ENCODE measurements at places on chromosomes 7 and 10.

DNA sequence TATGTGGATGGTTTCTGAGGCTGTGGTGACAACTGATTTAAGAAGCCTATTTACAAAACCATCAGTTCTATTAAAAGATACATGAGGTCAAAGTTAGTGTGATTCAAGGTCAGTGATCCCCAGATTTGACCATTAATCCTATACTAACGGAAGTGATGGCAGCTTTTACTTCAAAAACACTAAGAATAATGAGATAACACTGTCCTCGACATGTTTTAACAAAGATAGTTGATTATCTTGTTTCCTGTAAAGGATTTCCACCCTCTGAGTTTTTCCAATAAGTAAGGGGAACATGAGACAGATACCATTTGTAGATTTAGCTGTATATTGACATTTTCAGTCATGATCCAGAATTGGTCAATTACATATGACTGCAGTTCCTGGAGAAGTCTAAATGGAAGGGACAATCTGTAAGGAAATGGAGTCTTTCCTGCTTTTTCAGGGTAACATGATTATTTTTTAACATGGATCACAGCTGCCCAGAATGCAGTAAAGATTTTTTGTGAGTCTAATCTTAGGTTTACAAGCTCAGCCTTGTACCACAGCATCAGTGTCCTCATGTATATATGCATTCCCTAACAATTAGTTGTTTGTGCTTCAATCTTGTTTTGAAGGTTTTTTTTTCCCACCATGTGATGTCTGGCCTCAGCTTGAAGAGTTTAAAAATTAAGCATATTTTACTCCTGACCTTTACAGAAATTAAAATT is 188.0 kb downstream of the PPP1R9A start:
- DNase-seq, result no peak

- no peak for DNase-seq
These were observed 514.8 kb downstream of the DNAJB6 start for GRCh38 chr7:157851501-157852067.

- no peak for DNase-seq
These were observed 299.7 kb upstream of the AKR1E2 start for GRCh38 chr10:4526311-4526731.

DNA sequence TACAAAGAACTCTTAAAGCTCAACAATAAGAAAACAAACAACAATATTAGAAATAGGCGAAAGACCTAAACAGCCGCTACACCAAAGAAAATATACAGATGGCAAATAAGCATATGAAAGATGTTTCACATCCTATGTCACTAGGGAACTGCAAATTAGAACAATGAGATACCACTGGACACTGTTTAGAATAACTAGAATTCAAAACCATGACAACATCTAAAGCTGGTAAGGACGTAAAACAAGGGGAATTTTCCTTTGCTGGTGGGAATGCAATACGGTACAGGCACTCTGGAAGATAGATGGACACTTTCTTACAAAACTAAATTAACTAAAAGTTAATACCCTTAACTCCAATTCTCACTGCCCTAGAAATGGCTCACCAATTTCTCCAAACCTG is 44.5 kb downstream of the THSD7A start:
- DNase-seq, result no peak

- no peak for DNase-seq
These were observed 287.6 kb upstream of the TPK1 start for GRCh38 chr7:145123502-145123901.

GRCh38 chr10:132657127-132657706 is 119.6 kb downstream of the INPP5A start:
- no peak for DNase-seq

DNA sequence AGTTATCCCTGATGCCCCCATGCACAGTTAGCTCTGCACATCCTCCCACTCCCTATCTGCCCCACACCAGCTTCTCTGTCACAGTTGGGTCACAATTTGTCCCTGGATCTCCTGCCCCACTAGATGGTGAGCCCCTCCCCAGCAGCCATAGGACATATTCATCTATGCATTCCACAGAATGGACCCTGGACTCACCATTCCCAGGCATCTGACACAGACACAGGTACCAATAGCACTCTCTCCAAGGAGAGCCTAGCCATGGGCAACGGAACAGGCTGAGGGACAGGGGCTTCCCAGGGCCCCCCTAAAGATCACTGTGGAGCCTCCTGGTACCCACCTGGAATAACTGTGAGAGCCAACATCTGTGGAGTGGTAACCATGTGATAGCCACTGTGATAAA is 34.7 kb upstream of the EEPD1 start:
- no peak for DNase-seq

DNA sequence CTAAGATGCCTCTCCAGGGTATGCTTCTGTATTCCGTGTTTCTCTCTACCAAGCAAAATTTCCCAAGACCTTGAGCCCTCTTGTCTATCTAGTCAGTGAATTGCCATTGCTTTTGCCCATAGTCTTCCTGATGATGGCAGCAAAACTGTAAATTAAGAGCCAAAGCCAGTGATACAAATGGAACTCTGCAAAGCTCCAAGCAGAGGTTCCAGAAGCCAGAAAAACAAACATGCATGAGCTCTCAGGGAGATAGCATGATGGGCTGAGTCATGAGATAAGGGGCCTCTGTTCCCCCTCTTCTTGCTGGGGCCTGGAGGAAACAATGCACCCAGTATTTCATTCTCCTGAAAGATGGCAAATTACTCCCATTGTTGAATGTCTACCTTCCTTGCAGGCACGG is 24.7 kb downstream of the LSMEM1 start:
- no peak for DNase-seq

GRCh38 chr7:191981-192649 is at the start of gene FAM20C:
Gene FAM20C (plus strand): TSS chr7:192571. CDS start chr7:193200, 629 bp downstream.
- peak; percentile 84 for DNase-seq

GRCh38 chr10:20877986-20878983 is 18.8 kb downstream of the NEBL start:
- no peak for DNase-seq

DNA sequence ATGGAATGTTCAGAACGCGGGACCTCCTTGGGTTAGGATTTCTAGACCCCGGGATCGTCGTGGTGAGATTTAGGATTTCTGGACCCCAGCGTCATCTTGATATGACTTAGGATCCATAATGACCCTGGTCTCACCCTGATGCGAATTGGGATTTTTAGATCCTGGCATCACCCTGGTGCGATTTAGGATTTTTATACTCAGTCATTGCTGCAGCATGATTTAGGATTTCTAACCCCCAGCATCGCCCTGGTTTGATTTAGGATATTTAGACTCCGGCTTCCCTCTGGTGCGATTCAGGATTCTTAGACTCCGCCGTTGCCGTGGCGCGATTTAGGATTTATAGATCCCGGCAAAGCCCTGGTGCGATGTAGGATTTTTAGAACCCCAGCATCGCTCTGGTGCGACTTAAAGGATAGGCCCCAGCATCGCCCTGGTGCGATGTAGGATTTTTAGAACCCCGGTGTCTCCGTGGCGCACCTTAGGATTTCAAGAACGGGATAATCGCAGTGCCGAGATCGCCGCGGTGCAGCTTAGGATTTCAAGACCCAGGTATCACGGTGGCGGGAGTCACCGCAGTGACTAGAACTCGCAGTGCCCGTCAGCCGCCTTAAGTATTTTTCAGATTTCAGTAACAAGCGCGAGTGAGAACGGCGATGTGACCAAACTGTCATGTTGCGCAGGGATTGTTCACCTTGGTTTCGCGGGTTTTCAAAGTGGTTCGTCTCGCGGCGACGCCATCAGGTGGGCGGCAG is 814 bp downstream of the MEST start:
- no peak for DNase-seq

DNA sequence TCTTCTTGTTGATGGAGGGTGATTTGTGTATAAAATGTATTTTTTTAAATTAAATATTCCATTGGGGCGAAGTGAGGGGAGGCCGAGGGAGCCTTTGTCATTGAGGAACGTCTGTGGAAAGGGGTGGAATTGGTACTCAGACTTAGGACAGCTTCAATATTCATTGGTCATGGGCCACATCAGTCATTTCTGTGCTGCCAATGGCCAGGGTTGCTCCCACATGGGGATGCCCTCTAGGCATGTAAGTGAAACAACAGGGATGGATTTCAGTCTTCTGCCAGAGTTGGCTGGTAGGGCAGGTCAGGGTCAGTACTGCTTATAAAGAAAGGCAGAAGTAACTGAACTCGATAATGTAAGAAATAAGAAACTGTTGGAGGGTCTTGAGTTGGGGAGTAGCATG is 47.2 kb downstream of the NEURL1 start:
- peak; percentile 39 for DNase-seq

- DNase-seq, result peak; percentile 89
These were observed 48.8 kb upstream of the SLC35B4 start for GRCh38 chr7:134365341-134366054.

DNA sequence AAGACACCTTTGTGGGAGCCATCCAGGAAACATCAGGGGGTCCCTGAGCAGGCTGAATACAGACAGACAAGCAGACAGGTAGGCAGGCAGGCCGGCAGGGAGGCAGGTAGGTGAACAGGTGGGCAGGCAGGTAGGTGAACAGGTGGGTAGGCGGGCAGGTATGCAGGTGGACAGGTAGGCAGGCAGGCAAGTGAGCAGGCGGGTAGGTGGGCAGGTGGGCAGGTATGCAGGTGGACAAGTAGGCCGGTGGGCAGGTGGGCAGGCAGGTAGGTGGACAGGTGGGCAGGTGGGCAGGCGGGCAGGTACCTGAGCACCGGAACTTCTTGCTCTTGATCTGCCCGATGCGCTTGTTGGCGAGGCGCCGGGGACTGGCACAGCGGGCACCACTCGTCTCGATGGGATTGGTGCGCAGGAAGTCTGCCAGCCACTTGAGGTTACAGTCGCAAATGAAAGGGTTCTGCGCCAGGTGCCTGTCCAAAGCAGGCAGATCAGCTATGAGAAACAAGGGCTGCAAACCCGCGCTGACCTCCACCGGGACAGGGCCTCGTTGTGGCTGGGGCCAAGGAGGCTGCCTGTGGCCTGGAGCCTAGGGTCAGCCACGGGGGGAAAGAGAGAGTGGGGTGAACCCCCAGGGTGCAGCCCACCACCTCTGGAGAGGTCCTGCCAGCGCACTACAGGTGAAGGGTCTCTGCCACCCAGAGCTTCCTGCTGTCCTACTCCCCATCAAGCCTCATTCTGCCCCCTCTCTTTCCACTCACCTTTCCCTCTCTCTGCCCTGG is 136.9 kb downstream of the SLIT1 start:
- DNase-seq, result no peak

GRCh38 chr7:2541291-2542010 is 13.9 kb downstream of the BRAT1 start:
- DNase-seq, result no peak

DNA sequence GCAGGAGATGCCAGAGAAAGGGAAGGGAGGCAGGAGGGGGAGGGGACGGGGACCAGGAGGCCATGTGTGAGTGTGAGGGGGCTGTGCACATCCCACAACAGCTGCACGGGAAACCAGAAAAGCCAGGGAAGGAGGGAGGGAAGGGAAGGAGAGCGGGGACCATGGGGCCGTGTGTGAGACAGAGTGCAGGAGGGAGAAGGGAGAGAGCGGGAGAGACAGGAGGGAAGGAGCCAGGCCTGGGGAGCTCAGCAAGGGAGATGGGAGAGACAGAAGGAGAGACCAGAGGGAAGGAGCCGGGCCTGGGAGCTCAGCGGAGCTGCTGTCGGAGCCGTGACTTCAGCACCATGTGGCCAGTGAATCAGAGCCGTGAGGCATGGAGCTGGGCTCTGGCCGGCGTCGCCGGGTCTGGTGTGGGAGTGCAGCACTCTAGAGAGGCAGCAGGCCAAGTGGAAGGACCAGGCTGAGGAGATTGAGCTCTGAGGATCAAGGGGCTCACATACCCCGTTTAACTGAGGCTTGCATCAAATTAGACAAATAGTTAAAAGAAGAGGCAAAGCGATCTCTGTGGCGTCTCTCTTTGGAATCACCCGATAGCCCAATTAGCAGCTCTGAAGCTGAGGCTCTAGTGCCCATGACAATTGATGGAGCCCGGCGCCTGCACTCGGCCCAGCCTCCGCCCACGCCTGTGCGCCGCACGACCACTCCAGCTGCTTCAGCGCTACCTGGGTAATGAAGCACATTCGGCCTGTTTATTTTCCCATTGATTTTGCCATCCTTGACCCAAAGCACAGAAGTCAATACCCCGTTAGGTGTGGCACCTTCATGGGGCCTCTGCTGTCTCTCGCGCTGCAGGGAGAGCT is 150.4 kb downstream of the MAD1L1 start:
- DNase-seq, result no peak

DNA sequence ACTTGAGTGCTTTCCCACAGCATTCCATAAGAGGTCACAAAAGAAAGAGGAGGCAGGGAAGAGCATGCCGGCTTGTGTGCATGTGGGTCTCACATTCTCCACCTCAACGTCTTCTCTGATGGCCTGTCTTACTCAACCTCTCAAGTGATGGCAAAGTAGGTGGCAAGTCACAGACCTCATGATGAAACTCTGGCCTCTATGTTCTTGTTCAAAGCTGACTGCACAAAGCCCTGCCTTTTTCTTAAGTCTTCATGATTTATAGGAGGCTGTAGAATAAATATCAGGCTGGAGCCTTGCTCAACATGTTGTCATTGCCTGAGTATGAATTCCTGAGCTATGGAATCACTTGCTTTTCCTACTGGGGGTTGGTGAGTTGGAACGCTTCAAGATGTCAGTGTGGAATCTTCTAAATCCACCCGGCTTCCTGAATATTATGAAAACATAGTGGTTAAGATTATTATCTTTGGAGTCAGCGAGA is 213.6 kb upstream of the INHBA start:
- DNase-seq, result peak; percentile 90

DNA sequence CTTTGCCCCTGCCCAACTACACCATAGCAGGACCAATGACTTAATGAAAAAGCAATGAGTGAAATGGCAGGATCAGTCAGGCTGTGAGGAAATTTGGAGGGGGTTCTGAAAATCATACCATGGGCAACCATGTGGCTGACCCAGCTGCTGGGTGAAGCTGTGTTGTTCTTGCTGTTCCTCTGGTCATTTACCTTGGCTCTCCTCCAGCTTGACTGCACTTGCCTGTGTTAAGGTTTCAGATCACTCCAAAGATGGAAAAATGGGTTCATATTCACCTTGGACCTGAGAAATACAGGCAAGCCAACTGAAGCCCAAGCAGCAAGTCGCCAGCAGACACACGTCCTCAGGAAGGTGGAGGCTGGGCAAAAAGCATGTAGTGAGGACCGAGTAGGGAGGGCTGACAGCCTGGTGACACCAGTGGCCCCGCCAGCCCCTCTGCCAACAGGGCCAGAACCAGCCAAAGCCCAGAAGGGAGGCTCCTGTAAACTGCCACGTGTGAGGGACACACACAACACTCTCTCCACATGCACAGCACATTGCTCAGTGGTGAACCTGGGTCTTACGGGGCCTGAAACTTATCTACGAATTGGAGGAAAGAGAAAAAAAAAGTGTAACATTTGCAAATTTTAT is 40.1 kb downstream of the PARP12 start:
- peak; percentile 29 for DNase-seq

GRCh38 chr7:17863809-17864143 is 76.5 kb downstream of the SNX13 start:
- no peak for DNase-seq

DNA sequence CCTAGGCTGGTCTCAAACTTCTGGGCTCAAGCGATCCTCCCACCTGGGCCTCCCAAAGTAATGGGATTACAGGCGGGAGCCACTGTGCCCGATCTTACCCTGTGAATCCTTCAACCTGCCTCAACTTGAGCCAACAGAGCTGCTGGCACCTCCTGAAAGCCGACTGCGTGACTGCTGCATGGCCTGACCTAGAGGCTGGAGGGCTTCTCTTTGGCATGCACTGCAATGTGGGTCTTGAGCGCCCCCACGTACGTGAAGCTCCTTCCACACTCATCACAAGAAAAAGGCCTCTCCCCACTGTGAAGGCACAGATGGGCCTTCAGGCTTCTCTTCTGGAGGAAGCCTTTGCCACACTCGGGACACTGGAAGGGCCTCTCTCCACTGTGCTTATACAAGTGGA is 12.9 kb upstream of the ZNF786 start:
- DNase-seq, result no peak

Measured in MCF 10A (cell line).